ENCODE measurements at places on chromosomes 1 and 21.

- DNase-seq: no peak
These were observed 10.3 kb upstream of the L1TD1 start for GRCh38 chr1:62184336-62184735.

DNA sequence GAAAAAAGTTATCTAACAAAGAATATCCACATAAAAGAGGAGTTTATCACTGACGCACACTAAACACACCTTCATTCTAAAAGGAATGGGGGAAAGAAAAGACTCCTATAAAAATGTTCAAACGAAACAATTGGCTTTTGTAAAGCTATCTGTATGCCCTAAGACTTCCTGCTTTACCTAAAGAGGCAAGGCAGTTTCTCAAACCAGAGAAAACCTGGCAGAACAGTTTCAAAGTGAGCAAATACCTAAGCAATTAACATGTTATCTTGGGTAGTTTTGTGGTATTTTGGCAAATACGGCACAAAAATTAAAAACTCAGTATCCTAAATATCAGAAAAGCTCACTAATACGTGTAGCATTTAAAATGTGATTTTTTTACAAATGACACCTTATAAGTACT is 1.9 kb downstream of the PUM1 start:
- no peak for DNase-seq

GRCh38 chr1:119453021-119453420 is 38.1 kb downstream of the HSD3B2 start:
- DNase-seq: no peak

GRCh38 chr21:45740491-45741357 is 97.2 kb downstream of the PCBP3 start:
- no peak for DNase-seq

GRCh38 chr1:244846653-244847052 is 11.2 kb downstream of the COX20 start:
- no peak for DNase-seq

DNA sequence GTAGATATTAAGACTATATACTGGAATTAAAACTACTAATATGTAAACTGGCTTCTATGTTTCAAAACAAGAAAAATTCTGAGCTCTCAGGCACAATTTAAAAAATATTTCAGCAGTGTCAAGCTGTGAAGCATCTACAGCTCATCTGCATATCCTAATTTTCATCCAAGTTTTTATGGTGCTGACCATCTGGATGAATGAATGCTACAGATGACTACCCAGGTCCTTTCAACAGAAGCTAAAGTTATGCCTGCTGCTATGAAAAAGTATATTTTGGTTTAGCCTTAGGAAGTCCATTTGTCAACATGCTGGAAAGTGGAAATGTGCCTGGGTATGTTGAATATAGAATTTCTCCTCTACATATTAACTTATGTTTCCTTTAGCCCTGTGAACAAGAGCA is 206.9 kb downstream of the NEGR1 start:
- no peak for DNase-seq

DNA sequence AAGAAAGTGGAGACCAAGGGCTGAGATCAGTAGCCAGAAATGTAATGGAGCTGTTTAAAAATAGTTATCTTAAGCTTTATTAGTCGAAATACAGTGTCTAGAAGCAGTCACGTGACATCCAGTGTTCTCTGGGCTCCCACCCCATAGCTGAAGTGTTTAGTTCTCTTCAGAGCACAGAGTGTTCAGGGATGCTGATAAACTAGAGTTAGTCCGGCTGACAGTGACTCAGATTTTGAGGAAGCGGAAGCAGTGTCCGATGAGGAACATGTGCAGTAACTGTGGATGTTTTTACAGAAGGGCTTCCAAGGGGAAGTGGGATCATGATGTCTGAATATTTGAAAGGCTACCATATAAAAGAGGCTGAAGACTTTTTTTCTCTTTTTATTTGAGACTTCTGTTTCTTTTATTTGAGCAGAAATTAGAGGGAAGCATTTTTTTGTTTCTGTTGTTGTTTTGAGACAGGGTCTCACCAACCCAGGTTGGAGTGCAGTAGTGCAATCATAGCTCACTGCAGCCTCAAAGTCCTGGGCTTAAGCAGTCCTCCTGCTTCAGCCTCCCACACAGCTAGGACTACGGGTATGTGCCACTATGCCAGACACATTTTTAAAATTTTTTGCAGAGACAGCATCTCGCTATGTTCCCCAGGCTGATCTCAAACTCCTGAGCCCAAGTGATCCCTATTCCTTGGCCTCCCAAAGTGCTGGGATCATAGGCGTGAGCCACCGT is 124.2 kb downstream of the GALNT2 start:
- no peak for DNase-seq

- no peak for DNase-seq
These were observed 31.1 kb downstream of the ALG14 start for GRCh38 chr1:95041491-95042165.

DNA sequence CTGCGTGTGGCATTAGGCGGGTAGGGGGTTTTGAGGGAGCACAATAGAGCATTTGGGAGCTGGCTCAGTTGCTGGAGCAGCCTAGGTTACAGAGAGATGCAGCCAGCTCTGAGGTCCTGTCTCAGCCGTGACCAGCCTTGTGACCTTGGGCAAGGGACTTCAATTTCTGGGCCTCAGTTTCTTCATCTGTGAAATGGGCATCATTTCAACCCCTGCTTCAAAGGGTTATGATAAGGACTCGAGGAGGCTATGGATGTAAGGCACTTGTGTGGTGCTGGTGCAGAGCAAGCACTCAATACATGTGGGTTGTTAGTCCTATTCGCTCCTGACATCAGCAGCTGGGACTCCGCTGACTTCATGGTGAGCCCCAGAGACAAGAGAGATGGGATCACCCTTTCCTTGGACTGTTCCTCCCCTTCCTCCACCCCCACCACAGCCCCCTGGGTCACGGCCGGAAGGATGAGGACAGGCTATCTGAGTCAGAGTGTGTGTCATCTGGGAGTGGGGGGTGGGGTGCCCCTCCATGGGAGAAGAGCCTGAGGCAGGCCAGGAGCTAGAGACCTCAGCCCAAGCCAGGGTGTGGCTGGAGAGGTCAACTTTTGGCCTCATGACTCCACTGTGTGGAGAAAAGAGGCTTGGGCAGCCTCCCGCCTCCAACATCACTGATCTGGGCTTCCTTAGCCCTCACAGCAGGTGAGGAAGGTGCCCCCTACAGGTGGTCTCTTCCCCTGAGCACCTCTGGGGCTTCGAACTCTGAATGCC is 71.4 kb upstream of the ZBTB40 start:
- no peak for DNase-seq

- no peak for DNase-seq
These were observed 8.9 kb downstream of the SIPA1L2 start for GRCh38 chr1:232621050-232621449.

DNA sequence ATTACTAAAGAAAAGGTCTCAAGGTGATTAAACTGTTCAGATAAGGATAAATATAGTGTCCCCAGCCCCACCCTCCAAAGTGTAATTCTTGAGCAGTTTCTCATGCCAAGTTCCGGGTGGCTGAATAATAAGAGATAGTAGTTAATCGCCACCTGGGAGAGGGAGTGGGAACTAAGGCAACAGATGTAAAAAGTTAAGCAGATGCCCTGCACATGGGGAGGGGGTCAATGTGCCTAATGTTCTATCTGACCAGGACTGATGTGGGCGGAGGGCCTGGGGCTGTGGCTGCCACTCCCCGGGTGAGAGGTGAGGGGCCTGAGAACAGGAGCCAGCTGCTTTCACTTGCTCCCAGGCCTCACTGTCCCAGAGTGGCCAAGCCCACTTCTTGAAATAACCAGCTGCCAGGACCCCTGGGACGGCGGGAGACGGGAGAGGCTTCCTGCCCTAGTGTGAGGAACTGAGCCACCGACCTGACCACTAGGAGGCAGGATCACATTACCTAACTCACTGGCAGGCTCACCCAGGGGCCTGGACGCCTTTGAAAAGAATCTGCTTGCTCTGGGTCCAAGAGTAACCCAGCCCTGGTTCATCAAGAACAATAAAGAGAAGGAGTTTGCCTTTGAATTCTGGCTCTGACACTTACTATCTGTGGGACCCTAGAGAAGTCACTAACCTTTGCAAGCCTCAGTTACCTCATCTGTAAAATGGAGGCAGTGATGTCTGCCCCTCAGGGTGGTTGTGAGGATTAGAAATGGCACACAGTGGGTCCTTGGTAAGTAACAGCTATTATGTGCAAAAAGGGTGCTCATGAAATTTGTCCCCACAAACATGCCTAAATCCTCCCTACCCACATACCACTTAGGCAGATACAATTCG is 179.2 kb downstream of the ATG4C start:
- DNase-seq: no peak

DNA sequence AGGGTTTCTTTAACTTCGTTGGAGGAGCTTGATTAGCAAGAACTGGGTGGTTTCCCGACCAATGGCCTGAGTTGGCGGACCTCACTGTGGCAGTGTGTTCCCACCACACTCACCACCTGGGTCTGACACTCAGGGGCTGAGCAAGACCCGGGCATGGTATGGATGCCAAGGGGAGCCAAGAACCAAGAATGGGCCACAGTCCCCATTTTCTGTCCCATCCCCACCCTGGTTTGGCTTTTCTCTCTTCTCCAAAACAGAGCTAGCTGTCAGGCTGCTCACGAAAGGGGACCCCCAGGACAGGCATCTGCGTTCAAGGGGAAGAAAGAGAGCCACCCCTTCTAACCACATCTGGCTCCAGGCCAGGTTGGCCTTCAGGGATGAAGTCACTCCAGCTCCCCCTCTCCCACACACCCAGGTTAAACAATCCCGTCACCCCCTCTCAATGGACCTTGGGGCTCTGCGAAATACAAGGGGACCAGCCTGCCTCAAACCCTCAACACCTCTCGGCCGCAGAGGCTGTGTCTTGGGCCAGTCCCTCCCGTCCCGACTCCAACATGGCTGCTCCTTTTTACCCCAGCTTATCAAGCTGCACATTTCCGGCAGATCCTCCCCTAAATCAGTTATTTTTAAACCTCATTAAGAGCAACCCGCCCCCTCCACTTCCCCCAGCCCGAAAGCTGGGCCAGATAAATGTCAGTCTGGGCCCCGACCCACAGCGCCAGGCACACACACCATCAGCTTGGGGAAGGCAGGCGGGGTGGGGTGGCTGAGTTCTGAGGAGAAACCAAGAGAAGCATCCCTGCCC is 3.4 kb downstream of the TAGLN2 start:
- DNase-seq: no peak

DNA sequence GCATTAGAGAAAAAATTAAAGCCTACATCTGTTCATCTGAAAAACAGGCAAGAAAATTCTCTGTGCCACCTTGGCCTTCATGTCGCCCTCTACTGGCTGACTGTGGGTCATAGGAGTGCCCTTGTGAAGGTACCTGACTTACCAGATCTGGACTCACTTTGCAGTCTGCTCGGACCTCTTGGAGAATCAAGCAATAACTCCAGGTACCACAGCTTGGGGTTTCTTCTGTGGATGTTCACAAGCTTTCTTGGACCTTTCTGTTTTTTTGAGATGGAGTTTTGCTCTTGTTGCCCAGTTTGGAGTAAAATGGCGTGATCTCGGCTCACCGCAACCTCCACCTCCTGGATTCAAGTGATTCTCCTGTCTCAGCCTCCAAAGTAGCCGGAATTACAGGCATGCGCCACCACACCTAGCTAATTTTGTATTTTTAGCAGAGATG is 2.4 kb upstream of the PRAMEF18 start:
- peak; percentile 17 for DNase-seq

DNA sequence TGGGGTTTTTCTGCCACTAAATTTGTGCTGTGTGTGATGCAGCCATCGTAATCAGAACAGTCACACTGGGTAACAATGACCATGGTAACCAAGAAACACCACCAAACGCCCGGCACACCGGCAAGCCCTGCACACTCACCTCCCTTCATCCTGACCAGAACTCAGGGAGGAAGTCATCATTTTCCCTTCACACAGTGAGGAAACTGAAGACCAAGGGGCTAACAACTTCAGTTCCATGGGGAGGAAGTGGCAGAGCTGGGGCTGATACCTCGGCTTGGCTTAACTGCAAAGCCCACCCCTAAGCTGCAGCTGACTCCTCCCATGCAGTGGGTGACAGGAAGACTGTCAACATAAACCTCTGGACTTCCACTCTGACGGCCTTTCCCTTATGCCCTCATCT is 69.3 kb upstream of the BCAR3 start:
- DNase-seq: no peak

DNA sequence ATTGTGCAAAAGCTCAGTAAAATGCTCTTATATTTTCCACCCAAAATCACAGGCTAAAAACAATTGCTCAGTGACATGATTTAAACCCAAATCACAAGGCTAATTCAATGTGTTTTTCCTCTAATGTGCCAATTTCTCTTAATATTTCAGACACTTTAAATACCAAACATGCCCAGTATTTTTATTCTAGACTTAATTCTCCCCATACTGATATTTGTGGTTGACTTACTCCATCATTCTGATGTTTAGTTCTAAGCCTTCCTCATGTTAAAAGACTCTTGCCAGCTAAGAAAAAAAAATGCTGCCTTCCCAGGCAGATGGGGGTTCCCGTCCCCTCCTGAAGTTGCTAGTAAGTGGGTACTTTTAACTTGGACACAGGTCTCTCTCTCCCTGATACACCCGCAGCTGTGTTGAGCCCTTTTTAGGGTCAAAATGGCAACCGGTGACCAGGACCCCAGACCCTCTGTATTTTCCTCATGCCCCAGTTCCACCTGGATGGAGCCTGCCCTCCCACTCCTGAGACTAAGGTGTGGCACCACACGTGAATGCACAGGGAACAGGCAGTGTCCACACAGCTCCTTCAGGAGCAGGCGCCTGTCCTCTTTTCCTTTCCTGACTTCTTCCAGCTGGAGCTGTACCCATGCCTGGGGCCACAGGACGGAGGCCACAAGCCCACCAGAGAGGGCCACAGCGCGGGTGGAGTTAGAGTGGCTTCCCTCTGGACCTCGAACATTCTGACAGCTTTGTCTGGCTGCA is 118.9 kb downstream of the RIPK4 start:
- DNase-seq: no peak

DNA sequence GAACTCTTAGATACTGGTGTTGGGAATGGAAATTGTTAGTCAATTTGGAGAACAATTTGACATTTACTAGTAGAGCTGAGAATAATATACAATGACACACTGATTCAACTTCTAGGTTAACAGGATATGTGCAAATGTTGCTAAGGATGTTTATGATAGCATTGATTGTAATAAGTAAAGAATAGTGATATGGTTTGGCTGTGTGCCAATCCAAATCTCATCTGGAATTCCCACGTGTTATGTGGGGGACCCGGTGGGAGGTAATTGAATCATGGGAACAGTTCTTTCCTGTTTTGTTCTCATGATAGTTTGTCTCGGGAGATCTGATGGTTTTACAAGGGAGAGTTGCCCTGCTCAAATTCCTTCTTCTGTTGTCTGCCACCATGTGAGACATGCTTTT is 302.4 kb upstream of the TMPRSS15 start:
- DNase-seq: no peak

DNA sequence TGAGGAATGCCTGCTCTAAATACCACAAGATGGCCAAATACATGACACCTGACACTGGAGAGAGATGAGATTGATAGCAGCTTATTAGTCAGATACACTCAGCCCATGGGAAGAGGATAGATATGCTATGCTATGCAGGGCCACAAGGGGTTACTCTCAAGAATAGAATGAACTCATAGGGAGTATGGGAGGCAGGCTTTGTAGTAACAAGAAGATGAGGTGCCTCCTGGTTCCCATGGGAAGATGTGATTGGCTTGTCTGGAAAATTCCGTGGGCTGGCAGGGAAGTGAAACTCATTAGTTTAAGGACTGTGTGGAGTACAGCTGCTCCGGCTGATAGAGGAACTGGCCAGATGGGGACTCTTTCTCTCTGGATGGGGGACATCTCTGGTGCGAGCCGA is 16.5 kb downstream of the CCDC30 start:
- DNase-seq: no peak

- no peak for DNase-seq
These were observed 1.5 kb downstream of the GALNT2 start for GRCh38 chr1:230068621-230068873.

- DNase-seq: no peak
These were observed 53.6 kb upstream of the SPOCD1 start for GRCh38 chr1:31869449-31869848.

GRCh38 chr21:16194788-16195537 is 465.2 kb downstream of the USP25 start:
- DNase-seq: no peak
